ENCODE measurements at places on chromosomes 7 and 10.
A peak's percentile ranks its signal among the peaks of the same experiment; 100 is the strongest.

GRCh38 chr10:2856598-2856997 lies 210.8 kb upstream of the PFKP start:
- DNase-seq, result no peak
- no peaks in the 10 kb centered on the region for H3K4me1 ChIP-seq
- no peak overlapping the region for H3K4me3 ChIP-seq

DNA sequence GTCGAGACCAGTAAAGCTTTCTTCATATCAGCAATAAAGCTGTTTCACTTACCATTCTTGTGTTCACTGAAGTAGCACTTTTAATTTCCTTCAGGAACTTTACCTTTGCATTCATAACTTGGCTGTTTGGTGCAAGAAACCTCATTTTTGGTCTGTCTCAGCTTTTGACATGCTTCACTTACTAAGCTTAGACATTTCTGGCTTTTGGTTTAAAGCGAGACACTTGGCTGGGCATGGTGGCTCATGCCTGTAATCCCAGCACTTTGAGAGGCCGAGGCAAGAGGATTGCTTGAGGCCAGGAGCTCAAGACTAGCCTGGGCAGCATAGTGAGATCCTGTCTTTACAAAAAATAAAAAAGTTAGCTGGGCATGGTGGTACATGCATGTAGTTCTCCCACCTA lies 15.8 kb downstream of the PLEKHA1 start:
- H3K36me3 ChIP-seq, result peaks cover 32% of the 10 kb centered on the region
- no peaks in the 10 kb centered on the region for H3K27me3 ChIP-seq
- H3K4me3 ChIP-seq, result no peak overlapping the region
- DNase-seq, result no peak

DNA sequence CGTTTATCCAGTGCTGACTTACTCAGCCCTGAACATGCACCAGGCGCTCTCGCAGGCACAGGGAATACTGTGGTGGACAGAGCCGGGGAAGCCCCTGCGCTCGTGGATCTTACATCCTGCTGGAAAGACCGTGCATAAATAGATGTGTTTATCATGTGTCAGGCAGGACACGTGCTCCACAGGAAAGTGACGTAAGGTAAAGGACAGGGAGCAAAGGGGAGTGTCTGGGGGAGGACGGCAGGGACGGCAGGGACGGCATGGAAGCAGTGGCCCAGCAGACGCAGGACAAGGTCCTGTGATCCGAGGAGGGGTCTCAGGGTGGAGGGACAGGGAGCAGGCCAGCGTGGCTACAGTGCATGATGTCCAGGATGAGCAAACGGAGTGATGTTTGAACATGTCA lies 410.5 kb downstream of the PAXIP1 start:
- DNase-seq, result no peak
- no peaks in the 10 kb centered on the region for H3K36me3 ChIP-seq
- H3K4me3 ChIP-seq, result no peak overlapping the region
- H3K4me1 ChIP-seq, result no peaks in the 10 kb centered on the region

DNA sequence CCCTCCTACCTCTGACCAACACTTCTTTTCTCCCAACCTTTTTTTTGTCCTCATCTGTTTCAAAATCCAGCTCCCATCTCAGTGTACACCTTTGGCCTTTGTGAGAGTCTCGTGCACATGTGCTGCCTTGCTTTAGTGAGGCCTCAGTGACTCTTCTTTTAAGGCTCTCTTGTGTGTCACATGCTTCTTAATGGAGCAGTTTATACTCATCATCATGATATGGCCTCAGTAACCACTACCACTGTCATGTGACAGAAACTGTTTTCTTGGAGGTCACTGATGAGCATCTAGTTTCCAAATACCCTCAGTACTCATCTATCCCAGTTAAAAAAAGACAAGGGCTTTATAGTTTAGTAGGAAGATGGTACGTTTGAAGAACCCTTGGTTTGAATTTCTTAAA lies 8.1 kb upstream of the ARHGAP22 start:
- no peak overlapping the region for H3K27ac ChIP-seq
- no peaks in the 10 kb centered on the region for H3K4me1 ChIP-seq
- DNase-seq, result no peak
- no peaks in the 10 kb centered on the region for H3K36me3 ChIP-seq
- no peak overlapping the region for H3K4me3 ChIP-seq

DNA sequence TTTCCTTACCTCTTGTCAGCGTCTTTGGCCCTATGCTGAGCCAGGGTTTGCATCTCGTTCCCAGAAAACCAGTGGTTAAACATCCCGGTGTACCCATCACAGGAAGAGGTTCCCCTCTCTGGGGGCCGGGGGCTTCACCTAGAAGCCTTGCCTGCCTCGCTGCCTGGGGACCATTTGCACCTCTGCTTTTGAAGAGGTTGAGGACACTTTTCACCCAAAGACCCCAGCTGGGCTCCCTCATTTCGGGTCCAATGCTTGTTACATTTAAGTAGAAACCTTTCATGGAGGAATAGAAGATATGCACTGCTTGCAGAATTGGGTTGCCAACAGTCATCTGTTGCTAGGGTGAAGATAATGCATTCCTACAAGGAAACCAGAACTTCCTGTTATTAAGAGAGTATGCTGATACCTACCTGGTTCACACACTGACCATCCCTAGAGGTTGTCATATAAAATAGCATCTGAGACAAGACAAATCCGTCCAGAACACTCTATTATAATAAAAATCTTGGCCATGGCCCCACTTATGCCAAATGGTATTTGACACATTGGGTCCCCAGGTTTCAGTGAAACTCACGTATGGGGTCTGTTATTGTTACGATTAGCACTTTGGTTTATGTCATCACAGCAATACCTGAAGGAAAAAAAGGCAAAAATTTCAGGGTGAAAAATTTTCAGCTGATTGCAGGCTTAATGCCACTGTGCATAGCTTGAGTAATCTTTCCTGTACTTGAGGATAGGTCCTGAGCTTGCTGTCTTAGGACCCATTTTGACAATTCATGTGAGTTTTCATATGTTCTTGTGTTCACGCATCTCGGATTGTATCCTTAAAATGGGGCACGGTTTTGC lies 917 bp downstream of the ZNF365 start:
- DNase-seq, result no peak
- H3K36me3 ChIP-seq, result no peaks in the 10 kb centered on the region
- H3K4me3 ChIP-seq, result peak overlapping the region; percentile 52
- no peak overlapping the region for H3K27ac ChIP-seq
- peaks cover 41% of the 10 kb centered on the region for H3K27me3 ChIP-seq

- peaks cover 3% of the 10 kb centered on the region for H3K4me1 ChIP-seq
- H3K36me3 ChIP-seq, result no peaks in the 10 kb centered on the region
- H3K4me3 ChIP-seq, result no peak overlapping the region
- DNase-seq, result no peak
Measured at GRCh38 chr10:35225204-35225603, 98.6 kb downstream of the CREM start.

DNA sequence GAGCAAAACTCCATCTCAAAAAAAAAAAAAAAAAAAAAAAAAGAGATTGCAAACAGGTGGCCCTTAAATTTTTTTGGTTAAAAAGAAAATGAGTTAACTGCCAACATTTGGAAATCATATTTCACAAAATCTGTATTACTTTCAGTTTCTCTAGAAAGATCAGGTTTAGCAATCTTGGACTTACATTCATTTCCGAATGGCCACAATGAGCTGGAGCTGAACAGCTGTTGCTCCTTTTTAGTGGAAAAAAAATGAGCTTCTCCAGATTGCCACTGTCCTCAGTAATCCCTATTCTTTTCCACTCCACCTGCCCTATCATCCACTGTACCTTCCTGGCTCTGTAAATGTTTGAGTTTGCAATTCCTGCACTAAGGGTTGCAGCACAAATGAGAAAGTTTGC lies 43.6 kb downstream of the RAB11FIP2 start:
- H3K4me1 ChIP-seq, result no peaks in the 10 kb centered on the region
- H3K27me3 ChIP-seq, result no peaks in the 10 kb centered on the region
- no peak overlapping the region for H3K4me3 ChIP-seq

DNA sequence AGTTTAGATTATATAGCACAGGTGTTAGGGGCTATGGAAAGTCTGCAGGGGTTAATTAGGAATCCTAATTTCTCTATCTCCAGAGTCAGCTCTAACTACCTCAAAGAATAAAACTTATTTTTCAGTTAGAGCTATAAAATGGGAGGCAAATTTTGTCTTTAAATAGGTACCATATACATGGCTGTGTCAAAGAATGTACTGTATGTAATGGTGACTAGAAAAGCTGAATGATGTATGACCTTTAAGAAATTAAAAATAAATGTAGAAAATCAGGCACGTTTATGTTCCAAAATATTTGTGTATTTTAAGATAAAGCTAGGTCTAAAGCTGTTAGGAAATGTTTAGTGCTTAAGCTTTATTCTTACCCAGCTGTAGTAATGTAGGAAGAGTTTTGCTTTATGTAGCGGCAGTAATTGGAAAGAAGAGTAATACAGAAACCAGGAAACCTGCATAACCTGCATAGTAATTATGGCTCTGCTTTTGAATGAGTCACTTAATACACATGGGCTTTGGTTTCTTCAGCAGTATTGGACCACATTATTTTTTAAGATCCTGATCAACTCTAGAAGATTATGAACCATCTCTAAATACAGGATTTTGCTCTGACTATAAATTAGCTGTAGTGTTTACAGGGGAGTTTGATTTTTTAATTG lies 85.0 kb downstream of the KMT2E start:
- H3K36me3 ChIP-seq, result peaks cover 63% of the 10 kb centered on the region
- H3K4me1 ChIP-seq, result peaks cover 29% of the 10 kb centered on the region
- no peaks in the 10 kb centered on the region for H3K27me3 ChIP-seq
- no peak overlapping the region for H3K27ac ChIP-seq
- no peak overlapping the region for H3K4me3 ChIP-seq

- peaks cover 9% of the 10 kb centered on the region for H3K36me3 ChIP-seq
- H3K27me3 ChIP-seq, result peaks cover 4% of the 10 kb centered on the region
- peaks cover 20% of the 10 kb centered on the region for H3K4me1 ChIP-seq
- no peak for DNase-seq
Measured at GRCh38 chr7:130208516-130208915, 856 bp downstream of the SSMEM1 start.

- H3K27ac ChIP-seq, result no peak overlapping the region
- H3K4me3 ChIP-seq, result no peak overlapping the region
- peaks cover 12% of the 10 kb centered on the region for H3K27me3 ChIP-seq
Measured at GRCh38 chr10:31593124-31593523, 274.1 kb downstream of the ZEB1 start.

GRCh38 chr10:94042001-94042833 lies 48.5 kb downstream of the PLCE1 start:
- H3K36me3 ChIP-seq, result no peaks in the 10 kb centered on the region
- H3K27me3 ChIP-seq, result no peaks in the 10 kb centered on the region
- H3K4me3 ChIP-seq, result no peak overlapping the region
- no peaks in the 10 kb centered on the region for H3K4me1 ChIP-seq
- H3K27ac ChIP-seq, result no peak overlapping the region
- no peak for DNase-seq

DNA sequence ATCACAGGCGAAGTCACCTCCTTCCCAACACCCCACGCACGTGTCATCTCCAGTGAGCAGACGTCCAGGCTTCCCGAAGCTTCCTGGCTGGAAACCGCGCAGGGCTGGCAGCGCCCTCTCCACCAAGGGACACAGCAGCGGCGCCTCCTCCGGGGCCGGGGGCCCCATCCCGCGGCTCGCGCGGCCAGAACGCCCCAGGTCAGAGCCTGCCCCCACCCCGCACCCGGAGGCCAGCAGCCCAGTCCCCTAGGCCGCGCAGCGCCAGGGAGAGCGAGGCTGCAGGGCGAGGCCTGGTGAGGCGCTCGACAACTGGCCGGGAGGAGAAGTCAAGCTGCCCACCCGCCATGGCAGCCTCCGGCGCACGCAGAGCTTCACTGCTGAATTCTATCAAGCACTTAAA lies 247.0 kb downstream of the SEMA3D start:
- no peaks in the 10 kb centered on the region for H3K36me3 ChIP-seq
- H3K4me3 ChIP-seq, result no peak overlapping the region
- no peaks in the 10 kb centered on the region for H3K4me1 ChIP-seq
- no peak for DNase-seq
- no peak overlapping the region for H3K27ac ChIP-seq

DNA sequence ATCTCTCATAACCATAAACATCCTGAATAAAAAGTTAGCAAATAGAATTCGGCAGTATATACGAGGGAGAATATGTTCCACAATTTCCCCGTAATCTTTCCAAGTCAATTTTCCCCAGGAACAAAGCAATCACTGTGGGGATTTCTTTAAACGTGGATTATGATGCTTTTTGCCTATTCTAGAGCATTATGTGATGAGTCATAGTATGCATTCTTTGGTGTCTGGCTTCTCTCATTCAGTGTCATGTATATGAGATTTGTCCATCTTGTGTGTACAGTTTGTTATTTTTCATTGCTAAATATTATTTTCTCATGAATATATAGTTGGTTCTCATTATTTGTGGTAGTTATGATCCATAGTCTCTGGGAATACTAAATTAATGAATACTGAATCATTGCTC lies 9.9 kb upstream of the OR9A4 start:
- H3K27me3 ChIP-seq, result peaks cover 3% of the 10 kb centered on the region
- no peak overlapping the region for H3K27ac ChIP-seq
- H3K4me1 ChIP-seq, result no peaks in the 10 kb centered on the region
- H3K4me3 ChIP-seq, result no peak overlapping the region
- no peaks in the 10 kb centered on the region for H3K36me3 ChIP-seq
- DNase-seq, result no peak

DNA sequence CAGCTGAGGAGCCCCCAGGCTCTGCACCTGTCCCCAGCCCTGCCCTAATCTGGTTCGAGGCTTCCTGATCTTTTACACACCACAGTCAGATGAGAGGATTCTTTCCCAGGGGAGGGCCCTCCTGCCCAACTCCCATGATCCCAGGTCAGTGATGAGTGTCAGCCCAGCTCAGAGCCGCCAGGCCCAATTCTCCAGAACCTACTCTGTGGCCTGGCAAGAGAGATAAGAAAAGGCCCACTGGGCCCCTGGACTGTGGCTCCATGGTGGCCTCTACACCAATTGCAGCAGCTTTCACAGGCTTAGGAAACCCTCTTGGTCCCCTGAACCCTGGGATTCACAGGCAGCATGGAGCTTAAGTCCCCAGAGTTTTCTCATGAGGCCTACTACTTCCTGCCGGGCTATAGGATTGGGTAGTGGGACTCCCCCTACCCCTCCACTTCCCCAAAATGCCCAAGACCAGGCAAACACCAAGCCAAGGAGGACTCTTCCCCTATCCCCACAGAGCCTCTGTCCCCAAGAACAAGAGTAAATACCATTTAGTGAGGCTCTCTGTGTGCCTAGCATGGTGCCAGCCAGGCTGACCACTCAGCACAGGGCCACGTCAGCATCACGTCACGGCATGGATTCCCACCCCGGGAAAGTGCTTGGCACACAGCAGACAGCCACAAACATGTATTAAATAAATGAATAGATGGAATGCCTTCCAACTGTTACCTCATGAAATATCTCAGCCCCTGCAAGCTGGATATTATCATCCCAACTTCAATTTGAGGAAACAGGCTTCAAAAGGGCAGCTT lies 100.0 kb downstream of the GRID1 start:
- peak; percentile 7 for DNase-seq
- no peaks in the 10 kb centered on the region for H3K36me3 ChIP-seq
- H3K27ac ChIP-seq, result no peak overlapping the region
- H3K4me1 ChIP-seq, result no peaks in the 10 kb centered on the region

- H3K36me3 ChIP-seq, result peaks cover 44% of the 10 kb centered on the region
- H3K27ac ChIP-seq, result peak overlapping the region; percentile 92
- DNase-seq, result peak; percentile 74
Measured at GRCh38 chr10:26479766-26480492, 41.8 kb downstream of the APBB1IP start.
